Breast epithelium (tissue), 4 donors: ENCODE measurements at places on chromosomes 1 and 21. TPM values are rescaled to one million over a fixed set of nuclear protein-coding genes. Genes with fewer than 3 reads are reported as not detected.
A peak's percentile ranks its signal among the peaks of the same experiment; 100 is the strongest.

- DNase-seq = no peak
Observed at GRCh38 chr1:202122639-202123335, at the start of gene GPR37L1. TSS of gene GPR37L1 (plus strand) at chr1:202122917. CDS start at chr1:202122964, 47 bp downstream.

GRCh38 chr1:155277070-155277901 lies at the start of gene HCN3:
TSS of gene HCN3 (plus strand) at chr1:155277463. CDS start at chr1:155277591, 128 bp downstream.
- DNase-seq = peak; percentile 95

DNA sequence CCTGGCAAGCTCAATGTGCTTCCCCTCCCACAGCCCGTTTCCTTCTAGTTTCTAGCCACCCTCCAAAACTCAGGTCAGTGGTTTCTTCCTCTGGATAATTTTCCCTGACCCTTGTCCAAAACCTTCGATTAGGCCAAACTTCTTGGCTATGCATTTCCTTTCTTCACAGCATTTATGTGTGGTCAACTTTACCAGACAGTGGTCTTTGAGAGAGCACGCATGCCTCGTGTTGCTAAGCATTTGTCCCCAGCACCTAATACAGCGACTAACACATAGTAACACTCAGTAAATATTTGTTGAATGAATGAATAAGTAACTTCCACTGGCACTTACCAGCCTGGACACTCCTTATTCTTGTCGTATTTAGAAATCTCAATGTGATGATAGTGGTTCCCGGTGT lies 610.7 kb downstream of the PLPP3 start:
- no peak for DNase-seq

KNCN gene
- not detected for total RNA-seq

FBLIM1 gene
- 17.4 TPM for total RNA-seq

DNA sequence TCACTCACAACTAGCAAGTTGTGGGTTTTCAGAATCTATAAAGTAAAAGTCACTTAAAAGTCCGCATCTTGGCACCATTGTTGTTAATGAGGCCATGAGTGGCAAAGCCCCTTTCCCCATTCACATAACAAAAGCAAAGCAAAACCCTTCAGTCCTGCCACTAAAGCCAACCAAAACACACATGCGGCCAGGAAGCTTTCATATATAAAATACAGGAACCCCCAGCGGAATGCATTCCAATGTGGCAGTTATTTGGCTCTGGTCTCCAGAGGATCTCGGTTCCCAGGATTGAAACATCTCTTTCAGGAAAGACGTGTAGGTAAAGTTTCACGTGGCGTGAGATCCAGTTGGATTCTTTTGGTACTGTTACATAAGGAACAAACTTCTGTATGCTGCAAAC lies 2.5 kb upstream of the LBR start:
- no peak for DNase-seq

- no peak for DNase-seq
Observed at GRCh38 chr1:207999972-208000371, 89.0 kb upstream of the CD34 start.

CD244 gene
- 0.64 TPM for total RNA-seq

- DNase-seq = peak; percentile 84
Observed at GRCh38 chr1:43582162-43582566, 51.5 kb downstream of the PTPRF start.

DNA sequence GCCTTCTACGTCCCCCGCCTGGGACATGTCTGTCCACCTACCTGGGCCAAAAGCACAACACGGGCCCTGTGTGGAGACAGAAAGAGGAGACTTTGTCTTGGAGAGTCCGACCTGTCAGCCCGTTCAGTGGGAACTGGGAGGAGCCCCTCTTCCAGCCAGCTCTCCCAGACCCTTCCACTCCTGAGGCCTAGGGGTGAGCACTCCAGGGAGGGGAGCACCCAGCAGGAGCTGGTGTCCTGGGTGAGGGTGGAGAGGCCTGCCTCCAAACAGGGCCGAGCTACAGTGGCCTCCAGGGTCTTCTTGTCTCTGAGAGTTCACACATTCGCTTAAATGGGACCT lies 546 bp downstream of the SPOCD1 start:
- DNase-seq = no peak

DNA sequence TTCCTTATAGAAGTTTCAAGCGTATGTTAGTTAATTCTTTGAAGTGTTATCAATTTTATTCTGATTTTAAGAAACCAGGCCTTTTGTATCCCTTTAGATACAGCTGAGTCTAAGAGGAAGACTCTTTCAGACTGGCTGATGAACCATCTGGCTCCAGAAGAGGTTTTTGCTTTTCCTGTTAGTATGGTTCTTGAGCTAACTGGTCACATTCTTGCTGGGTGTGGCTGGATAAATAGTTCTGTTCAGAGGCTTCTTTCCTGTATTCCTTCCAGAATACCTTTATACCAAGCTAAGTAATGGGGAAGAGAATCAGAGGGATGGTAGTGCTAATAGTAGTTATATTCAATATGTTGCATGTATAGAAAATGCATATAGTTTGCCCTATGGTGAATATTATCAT lies 12.4 kb downstream of the HS2ST1 start:
- no peak for DNase-seq

DNA sequence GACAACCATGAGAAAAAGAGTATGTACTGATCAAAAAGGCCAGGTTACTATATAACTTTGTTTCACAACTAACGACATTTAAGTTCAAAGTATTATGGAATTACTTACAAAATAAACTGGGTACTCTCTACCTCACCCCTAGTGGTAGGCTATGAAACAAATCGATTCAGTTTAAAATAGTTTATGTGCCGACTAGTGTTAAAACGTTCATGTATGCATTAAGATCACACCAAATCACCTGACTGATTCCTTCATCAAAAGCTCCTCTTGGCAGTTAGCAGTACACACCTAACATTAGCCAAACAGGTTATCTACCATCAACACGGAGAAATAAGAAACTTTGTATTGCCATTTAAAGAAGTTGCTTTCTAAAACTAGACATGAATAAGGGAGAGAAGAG lies 137.1 kb downstream of the AKT3 start:
- DNase-seq = no peak

- DNase-seq = no peak
Observed at GRCh38 chr1:162230096-162230495, 146.6 kb downstream of the SPATA46 start.

DNA sequence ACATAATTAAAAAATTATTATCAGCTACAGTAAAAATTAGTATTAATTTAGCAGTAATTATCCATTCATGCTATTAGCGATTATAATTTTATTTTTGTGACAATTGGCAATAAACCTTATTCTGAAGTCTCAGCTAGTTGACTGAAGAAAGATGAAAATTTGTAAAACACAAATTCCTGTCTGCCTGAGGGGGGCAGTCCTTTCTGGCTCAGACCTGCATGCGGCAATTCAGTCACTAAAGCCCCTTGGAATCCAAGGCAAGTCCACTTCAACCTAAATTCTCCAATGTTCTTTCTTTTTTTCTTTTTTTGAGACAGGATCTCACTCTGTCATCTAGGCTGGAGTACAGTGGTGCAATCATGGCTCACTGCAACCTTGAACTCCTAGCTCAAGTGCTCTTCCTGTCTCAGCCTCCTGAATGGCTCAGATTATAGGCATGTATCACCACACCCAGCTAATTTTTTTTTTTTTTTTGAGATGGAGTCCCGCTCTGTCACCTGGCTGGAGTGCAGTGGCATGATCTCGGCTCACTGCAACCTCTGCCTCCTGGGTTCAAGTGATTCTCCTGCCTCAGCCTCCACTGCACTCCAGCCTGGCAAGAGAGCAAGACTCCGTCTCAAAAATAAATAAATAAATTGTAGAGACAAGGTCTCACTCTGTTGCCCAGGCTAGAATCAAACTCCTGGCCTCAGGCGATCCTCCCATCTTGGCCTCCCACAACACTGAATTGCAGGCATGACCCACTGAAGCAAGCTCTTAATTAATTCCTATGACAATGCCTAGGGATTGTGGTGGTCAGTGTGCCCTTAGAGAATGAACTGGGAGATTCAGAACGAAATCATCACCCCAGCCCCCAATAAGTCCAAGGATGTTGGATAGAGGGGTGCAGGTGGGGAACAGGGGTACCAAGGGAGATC lies 24.2 kb upstream of the ITPKB start:
- no peak for DNase-seq

GRCh38 chr1:159826441-159827101 lies at the start of gene SLAMF8:
TSS of gene SLAMF8 (plus strand) at chr1:159826873. CDS start at chr1:159826899, 26 bp downstream.
- DNase-seq = peak; percentile 32

ERRFI1 gene
- total RNA-seq = 207 TPM

GRCh38 chr1:3677484-3677883 lies 25.2 kb downstream of the TP73 start:
- DNase-seq = no peak

GRCh38 chr1:156725683-156726280 lies 2.5 kb upstream of the METTL25B start:
- peak; percentile 83 for DNase-seq

ATAD3A gene
- 15.5 TPM for total RNA-seq

CCDC190 gene
- not detected for total RNA-seq

GRCh38 chr1:33864460-33865389 lies 846 bp downstream of the HMGB4 start:
- DNase-seq = no peak

TLCD4 gene
- total RNA-seq = 22.4 TPM

GRCh38 chr1:109625601-109626560 lies 6.2 kb downstream of the AMPD2 start:
- no peak for DNase-seq

DNA sequence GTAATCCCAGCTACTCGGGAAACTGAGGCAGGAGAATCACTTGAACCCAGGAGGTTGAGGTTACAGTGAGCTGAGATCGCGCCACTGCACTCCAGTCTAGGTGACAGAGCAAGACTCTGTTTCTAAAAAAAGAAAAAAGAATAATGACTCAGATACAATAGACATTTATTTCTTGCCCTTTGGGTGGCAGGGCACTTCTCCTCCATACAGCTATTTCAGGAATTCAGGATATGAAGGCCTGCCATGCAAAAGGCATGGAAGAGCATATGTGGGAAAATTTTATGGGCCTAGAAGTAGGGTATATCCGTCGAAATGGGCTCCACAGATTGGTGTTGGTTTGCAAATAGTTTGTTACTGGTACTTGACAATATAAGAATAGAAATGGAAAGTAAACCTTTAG lies 20.2 kb upstream of the POGZ start:
- DNase-seq = no peak

GRCh38 chr1:171254859-171255258 lies 6.6 kb downstream of the FMO1 start:
- no peak for DNase-seq

DNA sequence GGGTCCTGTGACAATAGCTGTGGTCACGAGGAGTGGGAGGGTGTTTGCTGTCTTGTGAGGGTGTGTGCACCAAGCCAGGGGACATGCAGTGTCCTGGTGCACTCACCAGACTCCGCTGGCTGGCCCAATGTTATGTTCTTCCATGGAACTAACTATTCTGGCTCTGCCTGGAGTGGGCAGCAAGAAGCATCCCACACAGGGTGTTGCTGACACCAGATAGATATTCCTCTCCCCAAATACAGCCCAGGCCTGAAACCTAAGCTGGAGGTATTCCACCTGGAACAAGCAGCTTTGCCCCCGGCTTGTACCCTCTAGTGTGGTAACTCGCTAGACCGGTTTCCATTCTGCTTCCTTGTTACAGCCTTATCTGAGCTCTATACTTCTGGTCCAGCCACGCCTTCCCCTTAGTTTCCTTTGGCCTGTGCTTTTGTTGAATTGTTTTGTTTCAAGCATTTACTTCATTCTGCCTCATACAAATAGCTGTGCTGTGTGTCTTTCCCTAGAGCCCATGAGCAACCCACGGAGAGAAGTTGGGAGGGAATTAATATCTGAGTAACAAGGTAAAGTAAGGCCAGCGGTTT lies 14.7 kb upstream of the LY9 start:
- DNase-seq = no peak

- no peak for DNase-seq
Observed at GRCh38 chr1:175482071-175482451, 261.3 kb downstream of the TNR start.

DNA sequence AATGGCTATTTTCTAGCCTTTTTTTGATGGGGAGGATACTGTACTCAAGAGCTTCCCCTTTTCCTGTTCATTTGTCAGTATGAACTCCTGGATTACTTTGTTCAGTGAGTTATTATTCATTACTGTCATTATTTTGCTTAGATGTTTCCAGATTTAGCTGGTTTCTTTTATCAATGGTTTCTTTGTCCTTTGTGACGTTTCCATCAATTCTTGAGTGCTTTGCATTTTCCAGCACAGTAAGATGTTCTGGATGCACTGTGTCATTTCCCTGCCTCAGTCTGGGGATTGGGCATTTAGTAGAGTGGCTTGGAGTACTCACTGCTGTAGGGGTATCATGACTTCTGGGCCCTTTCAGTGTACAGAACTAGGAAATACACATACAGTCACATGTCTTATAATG lies 34.2 kb downstream of the MRPS6 start:
- no peak for DNase-seq

GRCh38 chr1:38208716-38209632 lies 162.4 kb upstream of the POU3F1 start:
- no peak for DNase-seq

DNA sequence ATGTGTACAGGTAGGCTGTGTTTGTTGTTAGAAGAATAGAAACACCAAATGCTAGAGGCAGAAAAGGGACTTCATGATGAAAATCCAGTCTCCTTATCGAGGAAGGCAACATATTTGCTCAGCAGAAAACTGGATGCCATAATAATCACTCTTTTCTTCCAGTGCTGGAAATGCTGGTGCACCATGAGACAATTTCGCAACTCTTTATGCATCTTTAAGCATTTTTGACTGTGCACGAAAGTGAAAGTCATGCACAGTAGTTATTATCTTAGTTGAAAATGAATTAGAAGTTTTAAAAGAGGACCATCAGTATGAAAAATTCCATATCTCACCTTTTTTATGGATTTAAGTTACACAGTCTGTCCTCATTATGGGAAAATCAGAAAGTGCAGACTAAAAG lies 29.1 kb downstream of the SMYD2 start:
- no peak for DNase-seq

DNA sequence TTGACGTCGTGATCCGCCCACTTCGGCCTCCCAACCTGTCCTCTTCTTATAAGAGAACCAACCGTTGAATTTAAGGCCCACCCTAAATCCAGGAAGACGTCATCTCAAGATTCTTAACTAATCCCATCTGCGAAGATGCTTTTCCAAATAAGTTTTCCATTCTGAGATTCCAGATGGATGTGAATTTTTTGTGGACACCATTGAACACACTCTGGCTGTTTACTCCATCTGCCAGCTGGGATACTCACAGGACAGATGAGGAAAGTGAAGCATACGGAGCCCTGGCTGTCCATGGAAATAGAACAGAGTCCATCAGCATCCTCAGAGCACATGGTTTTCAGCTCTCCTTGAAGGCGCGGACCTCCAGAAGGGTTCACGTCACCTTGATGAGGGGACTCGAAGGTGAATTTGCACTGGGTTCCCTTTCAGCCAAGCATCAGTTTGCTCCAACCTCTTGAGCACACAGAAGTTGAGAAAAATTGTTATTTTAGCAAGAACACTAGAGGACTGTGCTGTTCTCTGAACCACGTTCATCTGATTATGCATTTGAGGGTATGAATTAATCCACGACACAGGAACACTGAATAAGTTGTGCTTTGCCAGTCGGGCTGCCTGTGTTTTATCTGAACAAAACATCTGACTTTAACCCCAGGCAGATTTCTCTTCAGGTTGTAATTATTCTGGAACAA lies 68.6 kb downstream of the KAZN start:
- no peak for DNase-seq

TTC22 gene
- 0.32 TPM for total RNA-seq

GRCh38 chr1:198265073-198265661 lies 108.4 kb downstream of the NEK7 start:
- DNase-seq = no peak

FMO5 gene
- total RNA-seq = 22.0 TPM

- DNase-seq = peak; percentile 89
Observed at GRCh38 chr1:116708255-116708900, 40.8 kb upstream of the IGSF3 start.

MED8 gene
- 38.3 TPM for total RNA-seq

BATF3 gene
- total RNA-seq = 7.5 TPM

GRCh38 chr1:151277249-151277648 lies 4.8 kb upstream of the ZNF687 start:
- DNase-seq = no peak
